ENCODE measurements at places on chromosomes 5 and 9.

- no peak for DNase-seq
These were observed 169.2 kb downstream of the HSPA4 start for GRCh38 chr5:133220851-133221674.

GRCh38 chr5:181164076-181164952 is 16.9 kb downstream of the OR2V2 start:
- DNase-seq, result no peak

DNA sequence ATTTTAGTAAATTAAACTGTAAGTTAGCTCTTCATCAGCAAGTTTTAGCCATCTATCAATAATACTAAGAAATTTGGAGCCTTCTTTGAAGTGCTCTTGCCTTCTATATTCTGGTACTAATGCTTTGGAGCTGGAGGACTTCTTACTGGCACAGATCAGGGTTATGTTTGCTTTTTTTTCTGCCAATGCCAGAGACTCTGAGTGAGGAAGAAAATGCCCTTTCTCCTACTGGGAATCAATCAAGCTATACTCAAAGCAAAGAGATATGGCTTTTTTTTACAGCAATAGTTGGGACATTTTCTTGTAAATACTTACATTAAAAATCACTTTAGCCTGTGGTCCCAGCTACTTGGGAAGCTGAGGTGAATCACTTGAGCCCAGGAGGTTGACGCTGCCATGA is 4.3 kb downstream of the HSDL2 start:
- no peak for DNase-seq

DNA sequence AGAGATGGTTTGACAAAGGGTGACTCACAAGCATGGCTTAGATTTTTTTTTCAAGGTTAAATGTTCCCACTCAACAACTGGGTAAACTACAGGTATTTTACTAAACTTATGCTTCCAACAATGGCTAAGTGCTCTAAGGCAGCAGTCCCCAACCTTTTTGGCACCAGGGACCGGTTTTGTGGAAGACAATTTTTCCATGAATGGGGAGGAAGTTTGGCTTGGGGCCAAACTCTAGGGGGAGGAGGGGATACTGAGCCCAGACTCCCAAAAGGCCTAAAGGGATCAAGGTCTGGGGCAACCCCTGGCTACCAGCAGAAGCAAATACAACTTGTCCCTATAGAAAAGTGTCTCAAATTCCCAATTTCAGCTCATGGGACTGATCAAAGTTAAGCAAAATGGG is 32.0 kb upstream of the HSD17B3 start:
- no peak for DNase-seq

DNA sequence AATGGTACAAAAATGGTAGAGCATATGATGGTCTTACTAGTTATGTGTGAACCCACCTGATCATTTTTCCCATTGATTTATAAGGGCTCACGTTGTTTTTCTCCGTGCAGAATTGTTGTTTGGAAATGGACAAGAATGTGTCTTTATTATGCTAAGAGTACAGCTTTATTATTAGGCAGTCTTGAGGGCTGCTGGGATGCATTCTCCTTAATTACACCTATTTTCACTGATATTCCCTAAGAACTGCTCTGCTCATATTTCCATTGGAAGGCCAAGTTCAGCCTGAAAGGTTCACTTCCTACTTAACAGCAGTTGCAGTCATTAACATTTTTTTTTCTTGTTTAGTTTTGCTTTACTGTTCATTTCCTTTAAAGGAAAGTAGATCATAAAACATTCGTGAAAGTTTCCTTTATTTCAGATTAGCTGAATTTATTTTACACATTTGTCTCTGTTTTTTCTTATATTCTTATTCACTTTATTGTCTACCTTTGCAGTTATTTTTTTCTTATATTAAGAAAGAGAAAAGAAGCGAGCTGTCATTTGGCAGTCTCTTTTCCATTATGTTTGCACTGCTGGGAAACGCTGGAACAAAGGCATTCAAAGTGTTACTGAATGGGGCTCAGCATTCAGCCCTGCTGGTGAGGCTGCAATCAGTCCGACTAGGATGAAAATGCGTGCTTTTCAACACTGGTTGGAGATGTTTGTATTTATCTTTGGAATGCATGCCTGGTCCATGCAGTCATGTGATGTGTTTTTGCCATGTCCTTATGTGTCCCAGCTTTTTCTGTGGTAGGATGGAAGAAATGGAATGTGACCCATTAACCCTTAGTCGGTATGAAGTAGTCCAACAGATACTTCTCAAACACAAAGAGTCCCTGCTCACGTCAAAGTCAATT is 602.7 kb upstream of the ZNF608 start:
- DNase-seq, result no peak

DNA sequence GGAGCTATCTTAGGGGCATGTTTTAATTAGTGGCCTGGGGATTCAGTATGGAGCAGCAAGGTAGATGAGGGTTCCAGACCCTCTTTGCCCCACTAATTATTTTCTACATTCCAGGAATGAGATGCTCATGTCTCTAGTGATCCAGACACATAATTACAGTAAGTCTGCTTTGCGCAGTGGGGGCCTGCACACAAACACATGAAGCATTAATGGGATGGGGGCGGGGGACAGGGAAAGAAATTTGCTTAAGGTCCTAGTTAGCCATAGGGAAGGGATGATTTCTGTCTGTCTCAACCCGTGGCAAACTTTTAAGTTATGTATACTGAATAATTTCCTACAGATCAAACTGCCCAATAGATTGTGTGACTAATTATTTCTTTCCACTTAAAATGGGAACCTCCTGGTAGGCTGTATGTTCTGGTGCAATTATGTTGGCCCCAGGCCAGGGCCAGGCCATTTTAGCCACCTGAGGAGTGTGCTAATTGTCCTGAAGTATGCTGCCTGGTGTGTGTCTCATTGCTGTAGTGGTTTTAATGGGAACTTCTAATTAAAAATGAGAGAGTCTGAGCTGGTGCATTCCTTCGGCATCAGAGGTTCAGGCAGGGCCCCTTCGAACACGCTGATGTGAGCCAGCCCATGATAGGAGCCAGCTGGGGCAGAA is 134.4 kb downstream of the PTTG1 start:
- no peak for DNase-seq

DNA sequence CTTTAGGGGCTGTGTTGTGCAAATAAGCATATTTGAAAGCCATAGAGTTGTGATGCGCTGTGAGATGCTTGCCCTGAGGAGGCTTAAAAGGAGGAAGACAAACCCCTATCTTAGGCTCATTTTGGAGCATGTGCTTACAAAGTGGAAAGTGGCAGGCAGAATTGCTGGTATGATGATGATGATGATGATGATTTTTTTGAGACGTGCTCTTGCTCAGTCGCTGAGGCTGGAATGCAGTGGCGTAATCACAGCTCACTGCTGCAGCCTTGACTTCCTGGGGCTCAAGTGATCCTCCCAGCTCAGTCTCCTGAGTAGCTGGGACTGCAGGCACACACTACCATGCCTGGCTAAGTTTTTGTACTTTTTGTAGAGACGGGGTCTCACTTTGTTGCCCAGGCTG is 1.7 kb downstream of the CNOT8 start:
- DNase-seq, result no peak

DNA sequence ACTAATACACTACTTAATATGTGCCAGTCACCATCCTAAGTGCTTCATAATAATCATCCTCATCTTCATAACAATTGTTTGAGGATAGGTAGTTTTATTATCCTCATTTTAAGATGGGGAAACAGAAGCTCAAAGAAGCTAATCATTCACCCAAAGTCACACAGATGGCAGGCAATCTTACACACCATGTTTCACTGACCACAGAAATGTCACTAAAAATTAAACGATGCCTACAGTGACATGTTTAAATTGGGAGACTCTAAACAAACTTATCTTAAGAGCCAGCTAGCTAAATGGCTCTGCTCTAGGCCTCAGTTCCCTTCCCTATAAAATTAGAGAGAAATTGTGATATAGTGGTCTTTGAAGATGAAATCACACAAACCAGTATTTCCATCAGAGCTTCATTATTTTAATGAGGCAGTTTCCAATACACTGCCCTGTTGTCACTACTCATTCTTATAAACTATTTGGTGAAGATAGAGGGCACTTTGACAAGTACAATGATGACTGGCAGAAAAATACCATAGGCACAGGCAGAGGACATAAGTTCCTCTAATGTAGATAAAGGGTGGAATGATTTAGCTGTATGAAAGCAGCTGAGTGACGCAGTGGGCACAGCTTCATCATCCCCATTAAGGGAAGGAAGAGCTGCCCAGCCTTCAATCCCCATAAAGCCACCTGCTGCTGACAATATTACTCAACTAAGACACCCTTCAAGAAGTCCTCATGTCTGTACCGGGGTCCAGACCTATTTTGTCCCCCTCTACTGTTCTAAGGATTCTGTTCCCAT is 224.1 kb downstream of the ACTL7B start:
- DNase-seq, result no peak

- no peak for DNase-seq
These were observed 28.8 kb upstream of the RASGRF2 start for GRCh38 chr5:80931411-80931810.

GRCh38 chr5:155049569-155050383 is 36.2 kb downstream of the KIF4B start:
- no peak for DNase-seq

- DNase-seq, result no peak
These were observed 52.4 kb downstream of the SLC44A1 start for GRCh38 chr9:105296877-105297287.

Data from central memory CD4-positive, alpha-beta T cell (primary cell).